ENCODE measurements at places on chromosomes 1 and 21.

DNA sequence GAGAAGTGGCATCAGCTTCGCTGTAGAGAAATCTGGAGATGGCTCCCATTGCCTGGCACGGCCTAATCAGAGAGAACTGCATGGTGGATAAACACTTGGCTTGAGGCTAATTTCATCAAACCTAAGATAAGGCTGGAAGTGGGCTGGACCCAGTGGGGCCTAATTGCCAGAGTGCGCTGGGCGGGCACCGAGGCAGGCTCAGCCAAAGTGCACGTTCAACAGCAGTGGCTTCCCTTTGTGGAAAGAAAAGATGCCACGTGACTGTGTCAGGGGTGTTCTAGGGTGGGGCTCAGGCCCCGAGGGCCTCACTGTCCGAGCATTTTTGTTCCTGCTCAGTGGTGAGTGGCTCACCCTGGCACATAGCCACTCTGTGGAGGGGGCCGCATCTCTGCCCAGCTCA, 5.8 kb downstream of the PLCH2 start:
- DNase-seq, result no peak

- no peak for DNase-seq
Measured at GRCh38 chr1:88876573-88877365, 14.6 kb downstream of the GTF2B start.

DNA sequence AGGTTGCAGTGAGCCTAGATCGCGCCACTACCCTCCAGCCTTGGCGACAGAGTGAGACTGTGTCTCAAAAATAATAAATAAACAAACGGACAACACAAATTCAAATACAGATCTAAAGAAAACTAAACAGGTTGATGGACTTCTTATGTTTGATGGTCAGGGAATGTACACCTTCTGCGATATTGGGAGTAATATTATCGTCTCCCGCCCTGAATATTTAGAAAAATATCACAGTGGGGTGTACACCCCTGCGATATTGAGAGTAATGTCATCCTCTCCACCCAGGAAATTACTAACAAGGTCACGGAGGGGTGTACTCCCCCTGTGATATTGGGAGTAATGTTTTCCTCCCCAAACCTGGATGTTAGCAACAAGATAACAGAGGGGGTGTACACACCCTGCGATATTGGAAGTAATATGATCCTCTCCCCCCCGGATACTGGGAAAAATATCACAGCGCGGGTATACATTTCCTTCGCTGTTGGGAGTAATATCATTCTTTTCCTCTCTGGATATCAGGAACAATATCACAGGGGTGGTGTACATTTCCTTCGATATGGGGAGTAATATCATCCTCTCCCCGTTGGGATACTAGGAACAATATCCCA, 1.4 kb upstream of the CFAP298 start:
- DNase-seq, result no peak

DNA sequence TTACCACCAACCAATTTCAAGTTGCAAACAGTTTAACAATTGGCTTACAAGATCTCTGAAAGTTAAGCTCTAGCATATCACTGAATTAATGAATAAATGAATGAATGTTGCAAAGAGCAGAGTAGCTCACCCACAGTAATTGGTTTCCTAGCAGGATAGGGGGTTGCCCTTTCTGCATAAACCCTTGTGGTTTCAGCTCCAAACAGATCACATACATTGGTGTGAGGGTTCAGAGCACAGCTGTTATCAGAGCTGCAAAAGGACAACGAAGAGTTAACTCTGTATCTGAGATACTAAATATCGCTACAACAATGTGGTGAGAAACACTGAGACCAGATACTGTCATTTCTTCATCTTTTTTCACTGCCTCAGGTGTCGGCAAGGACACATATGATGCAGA, 46.6 kb downstream of the NTNG1 start:
- DNase-seq, result no peak

GRCh38 chr1:245000872-245001188, 136.5 kb upstream of the HNRNPU start:
- DNase-seq, result no peak
